Stimulated activated CD8-positive, alpha-beta memory T cell treated with anti-CD3 and anti-CD28 coated beads, Interleukin-15, amount 100 ng/mL, for 1 hour (primary cell): ENCODE measurements at places on chromosomes 4 and X.

DNA sequence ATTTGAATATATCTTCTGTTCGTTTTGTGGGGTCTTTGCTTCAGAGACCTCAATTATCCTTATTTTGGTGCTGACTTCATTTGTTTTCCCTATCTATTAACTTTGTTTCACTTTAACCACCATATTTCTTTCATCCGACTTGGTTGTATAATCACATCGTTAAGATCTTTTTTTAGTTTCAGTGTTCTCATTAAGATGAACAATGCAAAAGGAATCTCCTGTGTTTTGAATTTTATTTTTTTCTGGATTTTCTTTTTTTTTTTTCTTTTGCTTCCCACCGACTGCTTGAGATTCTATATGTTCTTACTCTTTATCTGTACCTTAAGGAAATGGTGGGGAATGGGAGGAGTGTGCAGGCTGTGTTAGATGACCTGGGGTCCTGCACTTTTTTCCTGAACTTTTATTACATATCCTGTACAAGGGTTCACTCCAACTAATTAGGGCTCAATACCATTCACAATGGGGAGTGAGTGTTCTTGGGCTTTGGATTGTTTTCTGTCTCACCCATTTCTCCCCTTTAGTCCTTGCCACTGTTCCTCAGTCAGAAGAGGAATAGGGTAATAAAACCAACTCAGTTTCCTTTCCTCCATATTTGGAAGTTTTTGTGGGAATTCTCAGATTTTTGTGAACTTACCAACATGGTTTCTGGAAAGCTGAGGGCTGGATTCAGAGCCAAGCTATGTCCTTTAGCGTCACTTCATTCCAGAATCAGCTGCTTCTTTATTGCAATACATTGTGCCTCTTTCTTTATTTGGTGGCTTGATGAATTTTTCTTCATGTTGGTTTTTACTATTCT lies 43.2 kb upstream of the BMPR1B start:
- DNase-seq = no peak

- DNase-seq = no peak
Measured at GRCh38 chr4:183610033-183610432, 49.0 kb downstream of the RWDD4 start.

GRCh38 chr4:111417521-111417920 lies 727.7 kb upstream of the FAM241A start:
- no peak for DNase-seq

DNA sequence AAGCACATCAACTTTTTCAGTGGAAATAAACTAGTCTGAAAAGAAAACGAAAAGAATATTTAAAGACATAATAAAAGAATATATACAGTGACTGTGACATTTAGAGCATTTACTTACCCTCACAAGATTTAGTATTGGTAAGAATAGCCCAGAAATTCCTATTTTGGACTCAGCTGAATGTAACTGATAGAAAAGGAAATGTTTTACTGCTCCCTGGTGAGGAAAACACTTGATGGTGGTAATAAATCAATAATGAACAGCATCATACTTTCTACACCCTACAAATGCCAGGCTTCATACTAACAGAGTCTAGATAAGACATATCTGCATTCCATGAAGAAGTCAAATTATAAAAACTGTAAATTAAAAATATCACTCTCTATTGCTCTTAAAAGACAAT lies 753.5 kb upstream of the PCDH10 start:
- DNase-seq = no peak

DNA sequence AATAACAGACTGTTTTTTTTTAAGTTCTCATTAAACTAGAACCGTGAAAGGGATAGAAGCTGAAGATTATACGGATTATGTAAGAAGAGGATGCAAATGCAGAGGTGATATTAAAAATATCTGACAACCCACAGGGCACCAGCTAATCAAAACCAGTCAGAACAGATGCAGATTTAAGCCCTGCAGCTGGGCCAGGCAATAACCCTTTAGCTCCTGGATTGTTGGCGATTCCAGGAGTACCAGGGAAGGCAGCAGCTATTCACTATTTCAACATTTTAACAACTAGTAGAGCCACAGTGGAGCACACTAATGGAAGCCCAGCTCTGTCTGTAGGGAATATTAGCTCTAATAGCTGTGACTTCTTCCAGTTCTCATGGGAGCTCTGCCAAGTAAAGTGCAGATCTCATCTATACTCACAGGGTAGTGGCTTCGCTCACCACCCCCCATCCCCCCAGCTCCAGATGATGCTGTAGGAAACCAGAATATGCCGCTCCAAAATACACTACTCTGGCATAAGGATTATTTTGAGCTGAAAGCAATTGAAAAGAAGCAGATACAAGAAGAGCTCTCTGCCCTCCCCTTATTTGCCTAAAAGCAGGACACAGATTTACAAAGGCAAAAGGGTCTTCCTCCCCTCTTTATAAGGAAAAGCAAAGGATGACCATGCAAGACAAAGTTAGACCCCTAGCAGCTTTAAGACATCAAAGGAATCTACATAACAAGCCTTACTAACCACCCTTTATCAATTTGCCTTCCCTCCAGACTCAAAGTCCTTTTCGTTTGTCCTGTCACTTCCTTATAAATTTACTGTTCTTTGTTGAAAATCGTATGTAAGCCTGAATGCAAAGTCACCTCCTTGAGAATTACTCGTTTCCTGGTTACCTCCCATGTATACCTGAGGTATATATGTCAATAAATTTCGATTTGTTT lies 13.7 kb downstream of the SCD5 start:
- DNase-seq = no peak

- no peak for DNase-seq
Measured at GRCh38 chr4:82839624-82840023, 41.0 kb upstream of the SCD5 start.
